Mammary epithelial cell (primary cell): ENCODE measurements at places on chromosomes 4 and X.

DNA sequence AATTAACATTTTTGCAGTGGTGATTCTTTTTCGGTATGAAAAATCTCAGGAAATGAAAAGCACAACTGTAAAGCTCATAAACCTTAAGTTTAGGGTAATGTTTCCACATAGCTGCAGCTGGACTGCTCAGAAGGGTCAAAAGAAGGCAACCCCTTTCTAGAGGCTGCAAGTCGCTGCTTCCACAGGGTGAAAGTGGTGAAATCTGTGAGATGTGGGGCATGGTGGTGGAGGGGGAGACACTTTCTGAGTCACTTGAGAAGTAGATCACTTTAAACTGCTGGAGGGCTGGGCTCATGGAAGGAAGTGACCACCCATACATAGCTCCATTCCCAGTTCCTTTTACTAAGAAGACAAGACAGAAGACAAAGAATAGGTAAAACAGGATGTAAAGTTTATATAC lies 8.7 kb downstream of the SFRP2 start:
- no peak for DNase-seq

- no peak for DNase-seq
Measured at GRCh38 chr4:184096561-184097240, 121.0 kb downstream of the ENPP6 start.

DNA sequence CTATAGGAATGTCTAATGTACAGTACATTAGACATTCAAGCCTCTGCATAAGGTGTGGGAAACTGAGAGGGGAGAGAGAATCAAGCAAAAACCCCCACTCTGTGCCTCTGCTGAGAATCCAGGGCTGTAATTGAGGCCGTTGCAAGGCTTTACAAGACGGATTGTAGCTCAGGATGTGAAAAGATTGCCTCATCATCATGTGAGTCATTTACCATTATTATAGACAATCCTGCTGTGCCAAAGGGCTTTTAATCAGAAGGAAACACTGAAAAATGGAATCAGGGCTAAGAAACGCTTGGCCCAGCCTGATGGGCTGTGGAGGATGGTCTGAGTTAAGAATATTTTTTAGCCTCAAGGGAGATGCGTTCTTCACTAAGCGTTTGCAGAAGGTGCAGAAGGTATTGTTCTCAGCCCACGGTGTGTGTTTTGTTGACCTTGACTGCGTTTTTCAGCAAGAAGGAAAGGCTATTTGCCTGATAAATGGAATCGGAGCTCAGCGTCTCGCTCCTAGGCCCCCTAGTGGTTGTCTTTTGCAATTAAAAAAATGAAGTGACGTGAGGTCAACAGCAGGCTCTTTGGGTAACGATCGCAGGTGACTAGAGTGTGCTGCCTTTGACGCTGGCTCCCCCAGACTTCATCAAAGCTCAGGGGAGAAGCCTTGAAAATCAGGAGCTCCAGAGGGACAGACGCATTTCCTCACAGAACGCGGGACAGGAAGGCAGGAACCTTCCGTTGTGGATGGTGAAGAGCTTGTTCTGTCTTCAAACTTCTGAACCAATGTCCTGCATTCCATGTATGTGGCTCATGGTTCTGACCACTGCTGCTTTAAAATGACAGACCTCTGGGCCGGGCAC lies 18.1 kb upstream of the CHRNA9 start:
- DNase-seq: peak; percentile 88

DNA sequence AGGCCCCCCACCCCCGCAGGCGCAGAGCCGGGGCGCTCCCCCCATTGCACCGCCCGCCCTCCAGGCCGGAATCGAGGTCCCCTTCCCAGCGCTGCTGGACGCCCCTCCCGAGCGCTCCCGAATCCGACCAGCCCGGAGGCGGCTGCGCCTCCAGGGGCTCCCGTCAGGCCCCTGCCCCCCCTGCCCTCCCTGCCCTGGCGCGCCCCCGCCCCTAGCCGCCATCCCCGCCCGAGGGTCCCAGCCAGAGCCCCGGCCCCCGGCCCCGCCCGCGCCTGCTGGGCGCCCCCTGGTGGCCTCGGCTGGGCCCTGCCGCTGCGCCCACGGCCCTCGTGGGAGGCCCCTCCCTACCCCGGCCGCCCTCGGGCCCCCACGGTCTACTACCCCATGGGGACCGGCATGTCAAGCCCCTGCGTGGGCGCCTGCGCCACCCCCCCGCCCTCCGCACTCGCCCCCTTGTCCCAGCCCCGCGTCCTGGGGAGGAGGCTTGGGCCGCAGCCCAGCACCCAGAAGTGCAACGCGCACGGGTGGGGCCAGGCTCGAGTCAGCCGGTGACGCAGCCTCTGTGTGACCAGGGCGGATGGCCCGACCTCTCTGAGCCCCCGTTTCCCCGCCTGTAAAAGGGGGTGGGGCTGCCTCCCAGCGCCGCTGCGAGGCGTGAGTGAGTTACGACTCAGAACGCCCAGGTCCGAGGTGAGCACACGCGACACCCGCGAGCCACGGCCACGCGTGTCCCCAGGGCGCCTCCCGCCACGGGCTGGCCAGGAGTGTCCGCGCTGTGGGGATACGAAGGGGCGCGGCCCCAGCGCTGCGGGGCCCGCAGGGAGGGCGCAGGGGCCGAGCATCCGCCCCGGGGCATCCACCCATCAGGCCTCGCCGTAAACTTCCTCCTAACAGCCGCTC lies 104.9 kb downstream of the FAM53A start:
- peak; percentile 52 for DNase-seq

DNA sequence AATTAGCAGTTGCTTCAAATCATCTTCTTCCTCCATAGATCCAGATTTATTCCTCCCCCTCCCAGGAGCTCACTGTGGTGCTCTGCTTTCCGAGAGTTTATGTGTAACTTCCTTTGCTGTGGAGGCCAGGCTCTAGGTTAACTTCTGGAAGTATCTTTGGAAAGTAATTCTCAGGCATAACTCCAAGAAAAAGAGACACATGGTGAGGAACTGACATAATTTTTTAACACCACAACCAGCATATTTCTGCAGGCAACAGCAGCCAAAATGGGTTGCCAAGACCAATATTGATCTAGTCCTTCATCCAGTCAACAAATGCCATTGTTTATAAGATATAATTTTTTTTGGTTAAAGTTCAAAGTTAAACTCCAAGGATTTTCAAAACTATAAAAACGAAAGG lies 114.5 kb upstream of the RBPJ start:
- no peak for DNase-seq

DNA sequence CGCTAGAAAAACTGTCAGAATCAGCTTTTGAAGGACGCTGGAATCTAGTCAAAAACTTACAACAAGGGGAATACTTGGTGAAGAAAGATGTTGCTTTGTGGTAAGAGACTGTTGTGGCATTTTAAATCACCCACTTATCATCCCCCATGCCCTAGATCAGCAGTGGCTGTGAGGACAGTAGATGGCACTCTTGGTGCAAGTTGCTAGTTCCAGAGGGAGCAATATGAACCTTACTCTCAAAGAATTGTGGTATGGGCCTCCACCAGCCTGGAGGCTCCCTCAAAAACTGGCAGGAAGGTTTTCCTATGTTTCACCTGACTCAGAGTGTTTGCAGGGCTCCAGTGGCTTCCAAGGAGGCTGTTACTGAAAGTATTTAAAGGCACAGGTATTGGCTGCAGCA lies 37.7 kb upstream of the SLC16A2 start:
- DNase-seq: peak; percentile 46

DNA sequence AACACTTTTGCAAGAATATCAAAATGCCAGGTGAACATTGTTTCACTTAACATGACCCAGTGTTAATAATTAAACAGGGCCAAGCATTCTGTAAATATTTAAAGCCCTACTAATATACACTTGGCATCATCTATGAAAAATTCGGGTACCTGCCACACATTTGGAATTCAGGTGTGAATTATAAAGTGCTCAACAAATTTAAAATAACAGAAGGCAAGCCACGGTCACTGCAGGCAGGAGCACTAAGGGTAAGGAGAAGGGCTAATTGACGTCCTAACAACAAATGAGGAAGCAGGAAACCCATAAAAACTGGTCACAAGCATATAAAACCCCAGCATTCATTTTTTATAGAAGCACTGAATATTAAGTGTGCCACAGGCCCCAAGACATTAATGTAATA lies 43.8 kb upstream of the CPEB2 start:
- DNase-seq: no peak

GRCh38 chrX:86021652-86022289 lies 25.6 kb downstream of the CHM start:
- no peak for DNase-seq

- DNase-seq: no peak
Measured at GRCh38 chr4:71251261-71251660, 87.6 kb upstream of the SLC4A4 start.

- DNase-seq: no peak
Measured at GRCh38 chrX:6980981-6981380, 166.5 kb upstream of the STS start.

- peak; percentile 83 for DNase-seq
Measured at GRCh38 chrX:103846386-103846785, 14.3 kb upstream of the RAB9B start.

- DNase-seq: no peak
Measured at GRCh38 chrX:15761564-15762191, 23.6 kb downstream of the CA5B start.
